ENCODE measurements at places on chromosomes 1 and 21.

DNA sequence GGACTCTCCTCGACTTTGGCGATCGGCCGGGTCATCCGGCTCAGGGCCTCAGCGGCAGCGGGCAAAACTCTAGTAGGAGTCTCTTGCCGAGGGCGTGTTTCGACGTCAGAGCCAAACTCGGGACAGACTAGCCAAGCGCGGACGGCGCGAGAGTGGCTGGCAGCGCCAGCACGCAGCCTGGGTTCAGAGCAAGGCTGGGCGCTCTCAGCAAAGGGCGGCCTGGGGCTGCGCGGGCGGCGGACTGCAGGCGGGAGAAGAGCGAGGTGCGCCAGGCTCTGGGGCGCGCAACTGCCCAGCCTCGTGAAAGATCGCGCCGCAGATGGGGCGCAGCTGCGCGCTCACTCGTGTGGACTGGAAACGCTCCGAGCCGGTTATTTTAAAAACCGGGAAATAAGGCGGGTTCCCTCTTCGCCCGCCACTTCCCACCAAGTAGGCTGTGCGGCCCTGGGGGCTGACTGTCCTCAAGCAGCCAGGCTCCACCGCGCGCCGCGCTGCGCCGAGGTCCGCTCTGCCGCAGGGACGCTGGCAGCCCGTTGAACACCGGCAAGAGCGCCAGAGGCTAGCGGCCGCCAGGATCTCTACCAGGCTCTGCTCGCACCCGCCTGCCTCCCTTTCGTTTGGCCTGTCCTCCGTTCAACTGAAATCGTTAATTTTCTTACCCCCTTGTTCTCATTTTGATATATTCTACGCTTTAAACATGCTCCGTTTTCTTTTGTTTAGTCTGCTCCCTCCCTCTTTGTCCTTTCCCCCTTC is 2.4 kb downstream of the ALX3 start:
- DNase-seq, result no peak

GRCh38 chr1:248165186-248165585 is 9.4 kb upstream of the OR2M2 start:
- DNase-seq, result no peak

DNA sequence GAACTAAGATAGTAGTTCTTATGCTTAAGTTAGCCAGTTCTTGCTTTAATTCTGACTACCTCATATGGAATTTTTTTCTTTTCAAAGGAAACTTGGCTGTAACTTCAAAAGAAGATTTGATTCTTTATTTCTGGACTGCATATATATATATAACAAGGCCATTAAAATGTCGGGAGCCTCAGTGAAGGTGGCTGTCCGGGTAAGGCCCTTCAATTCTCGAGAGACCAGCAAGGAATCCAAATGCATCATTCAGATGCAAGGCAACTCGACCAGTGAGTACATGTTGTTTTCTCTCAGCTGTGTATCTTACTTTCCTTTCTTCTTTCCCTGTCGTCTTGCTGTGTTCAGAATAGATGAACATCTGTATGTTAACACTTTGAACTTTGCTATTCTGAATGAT is 21.8 kb downstream of the KIF1B start:
- DNase-seq, result no peak

- DNase-seq, result no peak
These were observed 49.7 kb downstream of the RAP1A start for GRCh38 chr1:111669268-111669667.

DNA sequence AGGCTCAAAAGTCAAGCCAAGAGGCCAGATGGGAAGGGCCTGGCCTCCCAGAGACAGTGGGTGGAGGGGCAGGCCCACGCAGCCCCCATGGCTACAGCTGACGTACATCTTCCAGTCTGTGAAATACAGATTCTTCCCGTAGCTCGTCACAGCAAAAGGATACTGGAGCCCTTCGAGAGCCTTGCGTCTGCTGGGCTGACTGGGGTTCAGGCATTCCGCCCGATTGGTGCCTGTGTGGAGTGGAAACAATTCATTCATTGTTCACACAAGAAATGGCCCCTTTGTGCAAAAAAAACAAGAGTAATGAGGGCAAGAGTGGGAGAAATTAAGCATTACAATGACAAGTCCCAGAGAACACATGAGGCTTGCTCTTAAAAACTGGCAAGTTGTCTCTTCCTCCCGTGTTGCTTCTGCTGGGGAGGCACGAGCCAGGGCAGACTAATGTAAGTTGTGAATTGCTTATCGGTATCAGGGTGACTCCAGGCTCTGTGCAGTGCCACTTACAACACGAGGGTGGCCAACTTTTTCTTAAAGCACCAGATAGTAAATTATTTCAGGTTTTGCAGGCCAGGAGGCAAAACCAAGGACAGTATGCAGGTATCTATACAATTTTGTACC is 85.1 kb downstream of the NID1 start:
- DNase-seq, result no peak

GRCh38 chr1:21189906-21190500 is 13.3 kb upstream of the EIF4G3 start:
- DNase-seq, result no peak

DNA sequence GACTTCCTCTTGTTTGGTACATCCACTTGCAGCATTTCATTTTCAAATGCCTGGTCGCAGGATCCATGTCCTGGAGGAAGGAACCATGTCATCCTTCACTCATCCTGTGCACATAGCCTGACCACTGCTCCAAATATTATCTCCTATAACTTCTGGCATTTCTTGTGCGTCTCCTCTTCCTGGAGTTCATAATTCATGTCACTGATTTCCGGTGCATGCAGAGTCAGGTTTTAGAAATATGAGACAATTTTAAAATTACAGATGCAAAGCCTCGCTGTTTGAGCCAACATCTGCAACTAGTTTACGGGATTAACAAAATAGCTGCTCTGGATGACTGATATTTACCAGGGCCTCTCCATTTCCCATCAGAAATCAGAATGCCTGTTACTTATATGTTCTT is 268.1 kb downstream of the DNM3 start:
- DNase-seq, result no peak

DNA sequence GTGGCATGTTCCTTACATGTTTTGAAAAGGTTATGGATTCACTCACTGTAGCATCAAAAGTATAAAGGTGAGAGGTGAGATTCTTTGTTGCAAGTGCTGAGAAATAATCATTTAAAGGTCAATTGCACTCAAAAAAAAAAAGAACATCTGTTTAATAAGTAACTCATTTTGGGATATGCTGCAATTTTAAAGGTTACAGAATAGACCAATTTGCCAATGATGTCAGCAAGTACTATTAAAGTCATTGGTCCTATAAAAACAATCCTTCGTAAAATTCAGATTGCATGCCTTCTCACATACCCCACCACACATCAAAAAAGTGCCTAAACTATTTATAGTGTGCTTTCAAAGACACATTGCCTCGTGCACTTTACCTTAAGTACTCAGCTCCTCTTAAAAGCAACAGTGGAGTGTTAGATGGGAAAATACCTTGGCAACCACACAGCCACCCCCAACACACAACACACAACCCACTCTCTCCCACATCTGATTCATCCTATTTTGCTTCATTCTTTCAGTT is 218.2 kb upstream of the ADGRL2 start:
- no peak for DNase-seq

- no peak for DNase-seq
These were observed 183.9 kb downstream of the TOMM20 start for GRCh38 chr1:234944439-234945344.

GRCh38 chr1:228407106-228408040 is 738 bp upstream of the TRIM11 start:
- no peak for DNase-seq

GRCh38 chr1:233094691-233095090 is 144.3 kb downstream of the NTPCR start:
- DNase-seq, result no peak

- no peak for DNase-seq
These were observed 3.7 kb upstream of the TEKT2 start for GRCh38 chr1:36080236-36080635.

DNA sequence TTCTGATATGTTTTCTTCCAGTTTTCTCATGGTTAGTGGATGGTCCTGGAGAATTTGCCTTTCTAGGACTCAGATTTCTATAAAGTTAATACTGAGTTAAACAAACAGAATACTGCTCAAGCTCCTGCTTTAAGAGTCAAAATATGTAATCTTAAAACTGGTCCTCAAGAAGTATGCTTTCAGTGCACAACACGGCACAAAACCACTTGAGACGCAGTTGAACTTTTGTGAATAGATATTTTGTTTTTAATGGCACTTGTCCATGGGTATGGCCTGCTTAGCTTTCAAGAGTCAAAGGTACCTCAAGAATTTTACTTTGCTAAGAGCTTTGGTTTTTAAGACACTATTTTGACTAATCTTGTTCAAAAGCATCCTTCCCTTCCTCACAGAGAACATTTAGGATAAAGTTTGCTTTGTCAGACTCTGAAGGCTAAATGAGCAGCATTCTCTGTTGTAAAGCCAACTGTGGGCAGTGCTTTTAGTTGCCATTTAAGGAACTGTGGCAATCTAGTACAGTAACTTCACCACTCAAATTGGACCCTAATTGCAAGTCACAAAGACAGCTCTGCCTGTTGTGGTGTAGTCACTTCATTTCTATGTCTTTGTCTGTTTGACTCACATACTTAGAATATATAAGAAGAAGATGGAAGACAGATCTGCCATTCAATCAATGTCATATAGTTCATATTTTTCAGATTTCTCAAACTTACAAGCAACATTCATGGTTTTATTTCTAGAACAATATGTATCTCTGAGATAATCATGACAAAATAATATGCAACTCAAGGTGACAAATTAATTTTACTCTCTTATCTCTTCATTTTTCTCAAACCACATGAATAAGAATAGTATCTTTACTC is 28.8 kb downstream of the SAMD13 start:
- DNase-seq, result no peak

DNA sequence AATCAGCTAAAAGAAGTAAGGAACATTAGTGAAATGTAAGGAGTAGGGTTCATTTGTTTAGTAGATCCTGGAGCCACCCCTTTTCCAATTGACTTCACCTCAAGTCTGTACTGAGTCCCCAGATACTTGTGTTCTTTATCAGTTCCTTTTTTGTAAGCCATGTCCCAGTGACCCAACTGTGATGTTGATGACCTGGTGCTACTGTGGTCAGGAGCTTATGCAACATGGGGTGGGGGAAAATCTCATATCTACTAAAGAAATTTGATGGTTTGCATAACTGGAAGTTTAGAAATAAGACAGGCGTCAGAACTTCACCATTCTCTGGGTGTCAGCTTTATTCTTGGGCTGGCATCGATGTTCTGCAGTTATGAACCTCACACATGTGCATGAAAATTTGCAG is 120.5 kb downstream of the LRRC7 start:
- no peak for DNase-seq

DNA sequence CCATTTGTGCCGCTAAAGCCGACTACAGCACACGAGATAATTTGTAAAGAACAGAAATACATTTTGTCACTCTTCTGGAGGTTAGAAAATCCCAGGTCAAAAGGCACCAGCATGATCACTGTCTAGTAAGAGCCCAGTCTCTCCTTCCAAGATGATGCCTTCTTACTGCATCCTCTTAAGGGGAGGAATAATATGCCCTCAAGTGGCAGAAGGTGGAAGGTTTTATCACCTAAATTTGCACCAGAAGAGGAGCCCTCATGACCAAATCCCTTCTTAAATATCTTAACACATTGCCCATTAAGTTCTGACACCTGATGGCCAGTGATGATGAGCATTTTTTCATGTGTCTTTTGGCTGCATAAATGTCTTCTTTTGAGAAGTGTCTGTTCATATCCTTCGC is 326.7 kb upstream of the RGS18 start:
- no peak for DNase-seq

DNA sequence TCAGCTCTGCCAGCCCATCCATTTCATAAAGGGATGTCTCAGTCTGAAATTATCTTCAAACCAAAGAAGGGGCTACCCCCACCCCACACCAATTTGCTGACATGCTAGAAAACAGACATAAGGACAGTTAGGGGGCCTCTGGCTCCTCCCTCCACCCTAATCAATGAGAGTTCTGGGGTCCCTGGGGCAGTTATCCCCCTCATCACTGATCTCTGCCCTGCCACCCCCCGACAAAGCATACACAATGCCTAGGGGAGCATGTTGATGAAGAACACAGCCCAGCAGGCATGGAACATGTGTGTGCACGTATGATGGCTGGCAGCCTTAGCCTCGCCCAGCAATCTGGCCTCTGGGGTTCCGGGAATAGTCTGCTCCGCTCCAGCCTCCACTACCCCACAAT is 58.9 kb downstream of the RHBG start:
- DNase-seq, result no peak

- peak; percentile 55 for DNase-seq
These were observed 12.2 kb downstream of the KIAA0319L start for GRCh38 chr1:35544976-35545375.

DNA sequence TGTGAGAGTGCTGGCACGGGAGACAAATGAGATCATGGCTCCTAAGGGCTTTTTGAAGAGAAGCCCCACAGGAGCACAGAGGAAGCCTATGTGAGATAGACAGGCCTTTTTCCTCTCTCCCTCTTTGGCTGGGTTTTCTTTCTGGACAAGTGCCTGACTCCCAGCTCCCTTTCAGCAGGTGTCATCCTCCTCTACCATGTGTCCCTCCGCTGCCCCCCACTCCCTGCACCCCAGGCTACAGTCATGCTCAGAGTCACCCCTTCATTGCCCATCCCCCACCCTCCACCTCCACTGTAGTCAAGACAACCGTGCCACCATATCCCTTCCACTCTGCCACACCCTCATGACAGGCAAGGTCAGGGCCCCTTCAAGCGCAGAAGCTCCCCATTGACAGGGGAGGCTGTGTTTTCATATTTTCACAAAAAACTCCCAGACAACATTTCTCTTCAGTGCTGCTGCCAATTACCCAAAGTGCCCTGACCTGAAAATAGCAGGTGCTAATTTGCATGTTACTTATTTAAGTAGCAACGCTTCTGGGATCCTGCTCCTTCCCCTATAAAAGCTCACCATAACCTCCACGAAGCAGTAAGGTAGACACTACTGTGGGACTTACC is 92.1 kb upstream of the IPO9 start:
- DNase-seq, result peak; percentile 19

DNA sequence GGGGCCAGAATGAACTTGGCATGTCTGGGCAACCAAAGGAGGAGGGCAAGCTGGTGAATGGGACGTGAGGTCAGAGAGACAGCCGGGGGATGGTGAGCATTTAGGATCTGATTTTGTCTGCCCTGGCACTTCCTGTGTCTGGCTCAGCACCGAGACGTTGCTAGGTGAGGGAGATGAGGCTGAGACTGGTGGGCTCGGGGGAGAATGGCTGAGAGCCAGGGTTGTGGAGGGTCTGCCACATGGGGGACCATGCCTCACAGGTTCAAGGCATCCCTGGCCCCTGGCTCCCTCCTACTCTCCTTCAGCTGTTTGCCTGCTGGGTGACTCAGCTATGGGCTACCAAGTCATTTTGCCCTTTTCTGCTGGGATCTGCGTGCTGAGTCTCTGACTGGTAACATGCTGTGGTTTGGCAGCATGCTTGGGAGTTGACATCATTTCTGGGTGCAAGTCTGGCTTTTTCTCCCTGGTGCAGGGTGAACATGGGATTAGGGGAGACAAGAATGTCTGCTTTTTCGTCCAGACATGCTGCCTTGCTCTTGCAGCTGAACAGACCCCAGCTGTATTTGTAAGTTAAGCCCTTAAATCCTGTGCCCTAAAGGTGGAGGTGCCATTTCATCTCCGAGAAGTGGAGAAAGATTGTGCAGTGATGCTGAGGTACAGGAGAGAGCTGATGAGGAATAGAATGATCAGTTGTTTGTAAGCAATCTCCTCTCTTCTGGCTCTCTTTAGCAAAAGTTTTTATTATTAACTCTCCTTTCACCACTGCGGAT is 17.6 kb downstream of the GALNT2 start:
- DNase-seq, result no peak
